ENCODE measurements at places on chromosomes 13 and 19. TPM values are rescaled to one million over a fixed set of nuclear protein-coding genes. Genes with fewer than 3 reads are reported as not detected.

The ZNF234 gene
- 7.4 TPM for total RNA-seq

The MAP4K1 gene
- not detected for total RNA-seq

The ZFP82 gene
- 5.5 TPM for total RNA-seq

The KLK2 gene
- total RNA-seq, result not detected

The TDRD12 gene
- total RNA-seq, result 0.09 TPM

The B3GNT3 gene
- not detected for total RNA-seq

The CEACAM16 gene
- 0.09 TPM for total RNA-seq
